Stimulated activated CD8-positive, alpha-beta memory T cell treated with anti-CD3 and anti-CD28 coated beads, Interleukin-4, amount 100 ng/mL, for 1 hour (primary cell): ENCODE measurements at places on chromosomes 6 and 20.

- DNase-seq: no peak
Measured at GRCh38 chr6:94570581-94570980, 1006.8 kb upstream of the MANEA start.

DNA sequence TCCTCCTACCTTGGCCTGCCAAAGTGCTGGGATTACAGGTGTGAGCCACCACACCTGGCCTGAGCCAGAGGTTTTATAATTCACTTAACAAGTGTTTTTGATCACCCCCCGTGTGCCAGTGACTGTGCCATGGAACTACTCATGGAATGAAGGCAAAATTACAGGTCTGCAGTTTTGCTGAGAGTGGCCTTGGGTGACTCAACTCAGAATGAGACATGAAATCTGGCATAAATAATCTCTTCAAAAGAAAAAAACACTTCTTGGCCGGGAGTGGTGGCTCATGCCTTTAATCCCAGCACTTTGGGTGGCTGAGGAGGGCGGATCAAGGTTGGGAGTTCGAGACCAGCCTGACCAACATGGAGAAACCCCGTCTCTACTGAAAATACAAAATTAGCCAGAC, 166.9 kb upstream of the SALL4 start:
- DNase-seq: no peak

- DNase-seq: no peak
Measured at GRCh38 chr20:60822699-60823607, 429.1 kb upstream of the CDH4 start.

- no peak for DNase-seq
Measured at GRCh38 chr6:47414423-47415167, 63.0 kb upstream of the CD2AP start.

DNA sequence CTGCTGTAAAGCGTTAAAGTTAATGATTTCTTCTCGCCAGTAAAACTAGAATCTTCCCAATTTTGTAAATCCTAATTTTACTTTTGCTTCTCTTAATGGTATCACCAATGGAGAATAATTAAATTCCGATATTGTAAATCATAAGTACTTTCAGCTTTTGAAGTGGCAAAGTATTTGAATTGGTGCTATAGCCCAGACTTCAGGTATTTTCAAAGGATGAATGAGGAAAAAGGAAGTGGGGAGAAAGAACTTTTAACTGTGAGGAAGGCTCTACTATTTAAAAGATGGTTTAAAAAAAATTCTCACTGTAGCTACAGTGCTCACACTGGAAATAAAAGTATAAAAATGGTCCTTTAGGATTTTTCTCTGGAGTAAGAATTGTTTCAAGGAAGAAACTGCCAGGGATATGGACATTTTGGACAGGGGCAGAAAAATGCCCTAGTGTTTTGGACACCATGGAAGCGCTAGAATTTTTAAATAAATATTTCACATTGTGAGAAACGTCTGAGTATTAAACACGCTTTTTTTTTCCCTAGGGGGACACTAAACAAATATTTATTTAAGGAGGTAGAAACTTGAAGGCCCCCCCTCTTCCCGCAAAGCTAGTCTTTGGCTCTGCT, 1.3 kb upstream of the TAB2 start:
- DNase-seq: no peak

DNA sequence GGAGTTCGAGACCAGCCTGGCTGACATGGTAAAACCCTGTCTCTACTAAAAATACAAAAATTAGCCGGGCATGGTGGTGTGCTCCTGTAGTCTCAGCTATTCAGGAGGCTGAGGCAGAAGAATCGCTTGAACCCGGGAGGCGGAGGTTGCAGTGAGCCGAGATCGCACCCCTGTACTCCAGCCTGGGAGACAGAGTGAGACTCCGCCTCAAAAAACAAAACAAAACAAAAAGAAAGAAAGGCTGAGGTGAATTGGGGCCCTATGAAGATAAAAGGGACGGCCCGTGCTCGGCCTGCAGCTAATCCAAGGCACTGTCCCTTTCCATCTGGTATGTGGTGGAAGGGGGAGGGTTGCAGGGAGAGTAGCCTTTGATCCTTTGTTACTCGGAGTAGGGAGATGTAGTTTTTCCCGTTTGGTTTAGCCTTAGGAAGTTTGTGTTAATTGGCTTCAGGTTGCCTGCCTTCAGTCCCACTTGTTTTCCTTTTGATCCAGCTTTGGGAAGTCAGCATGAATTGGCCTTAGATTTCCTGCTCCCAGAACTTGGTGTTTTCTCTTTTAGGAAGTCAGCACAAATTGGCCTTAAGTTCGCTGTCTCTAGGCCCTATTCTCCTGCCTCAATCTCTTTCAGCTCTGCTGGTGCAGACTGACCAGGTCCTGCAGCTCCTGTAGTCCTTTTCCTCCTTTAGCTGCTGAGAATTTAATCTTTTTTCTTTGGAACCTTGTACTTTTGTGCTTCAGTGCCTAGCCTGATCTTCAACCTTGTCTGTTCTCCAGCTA, 36.1 kb upstream of the PAQR8 start:
- no peak for DNase-seq

DNA sequence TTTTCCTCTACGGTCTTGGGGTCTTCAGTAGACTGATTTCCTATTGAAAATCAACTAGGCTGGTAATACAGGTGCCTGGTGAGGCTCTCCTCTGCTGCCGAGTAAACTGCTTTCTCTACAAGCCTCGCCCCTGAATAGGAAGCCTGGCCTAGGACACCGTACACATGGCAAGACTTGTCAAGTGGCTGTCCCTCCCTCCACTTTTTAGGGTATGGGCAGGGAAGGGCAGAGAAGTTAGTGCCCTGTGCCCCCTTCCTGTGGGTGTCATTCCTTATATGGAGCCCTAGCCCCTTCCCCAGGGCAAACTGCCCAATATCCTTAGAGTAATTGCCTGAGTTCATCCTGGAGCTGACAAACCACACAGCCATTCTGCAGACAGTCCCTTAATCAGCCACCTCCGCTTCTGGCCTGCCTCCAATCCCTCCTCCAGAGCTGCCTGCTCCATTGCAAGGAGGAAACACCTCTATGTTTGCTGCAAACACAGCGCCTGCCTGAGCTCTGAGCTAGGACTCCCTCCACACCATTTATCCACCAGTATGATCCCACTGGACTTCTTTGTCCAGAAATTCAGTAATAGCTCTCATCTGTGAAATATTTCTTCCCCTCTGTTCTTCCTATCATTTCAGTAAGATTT, 93.1 kb downstream of the CHD6 start:
- no peak for DNase-seq

DNA sequence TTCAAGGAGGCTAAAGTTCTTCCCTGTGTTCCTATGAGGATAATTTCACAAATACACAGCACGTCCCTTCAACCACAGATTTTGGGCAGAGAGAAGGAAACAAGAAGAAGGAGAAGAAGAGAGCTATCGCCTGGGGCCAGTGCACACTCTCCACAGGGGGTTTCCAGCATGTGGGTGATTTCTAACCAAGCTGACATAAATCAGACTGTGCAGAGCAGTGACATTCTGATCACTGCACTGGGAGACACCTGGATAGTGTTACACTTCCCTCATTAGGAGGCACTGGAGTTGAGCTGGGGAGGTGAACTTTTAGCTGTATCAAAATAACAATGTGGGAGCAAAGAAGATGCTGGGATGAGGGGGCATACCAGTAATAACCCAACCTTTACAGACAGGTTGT, 71.8 kb upstream of the CENPW start:
- no peak for DNase-seq

DNA sequence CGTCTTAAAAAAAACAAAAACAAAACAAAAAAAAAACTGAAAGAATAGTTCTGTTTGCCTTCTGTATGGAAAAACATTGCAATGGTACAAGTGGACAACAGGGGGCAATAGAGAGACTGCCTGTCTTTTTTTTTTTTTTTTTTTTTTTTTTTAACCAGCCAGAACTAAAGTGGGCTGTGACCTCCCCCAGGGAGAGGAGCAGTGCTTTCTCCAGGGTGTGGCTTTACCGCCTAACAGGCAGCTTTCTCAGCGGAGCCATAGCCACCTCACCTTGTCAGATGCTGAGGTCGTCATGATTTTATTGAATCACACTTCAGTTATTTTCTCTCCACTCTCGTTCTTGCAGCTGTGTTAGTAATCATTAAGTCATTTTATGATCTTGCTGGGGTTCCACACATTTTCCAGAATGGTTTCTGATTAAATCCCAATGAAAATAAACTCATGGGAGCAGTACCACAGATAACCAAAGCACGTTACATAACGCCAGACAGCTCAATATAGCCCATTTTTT, 78.4 kb downstream of the GMPR start:
- DNase-seq: no peak

DNA sequence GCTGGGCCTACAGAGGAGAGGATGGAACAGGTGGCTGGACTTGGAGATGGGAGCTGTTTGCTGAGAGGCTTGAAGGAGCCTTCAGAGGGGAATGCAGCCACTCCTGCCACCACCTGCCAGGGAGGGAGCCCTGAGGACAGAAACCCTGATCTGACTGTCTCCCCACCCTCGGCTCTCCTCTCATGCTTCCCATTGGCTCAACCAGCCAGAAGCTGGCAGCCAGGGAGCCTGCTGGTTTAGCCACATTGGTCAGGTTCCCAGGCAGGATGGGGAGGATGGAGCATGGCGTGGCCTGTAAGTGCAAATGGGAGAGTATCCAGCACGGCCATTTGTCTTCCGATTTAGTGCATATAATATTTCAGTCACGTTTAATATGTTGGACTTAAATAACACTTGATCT, 12.8 kb downstream of the TREM1 start:
- no peak for DNase-seq

GRCh38 chr6:30915591-30915946, 1.5 kb downstream of the VARS2 start:
- no peak for DNase-seq

DNA sequence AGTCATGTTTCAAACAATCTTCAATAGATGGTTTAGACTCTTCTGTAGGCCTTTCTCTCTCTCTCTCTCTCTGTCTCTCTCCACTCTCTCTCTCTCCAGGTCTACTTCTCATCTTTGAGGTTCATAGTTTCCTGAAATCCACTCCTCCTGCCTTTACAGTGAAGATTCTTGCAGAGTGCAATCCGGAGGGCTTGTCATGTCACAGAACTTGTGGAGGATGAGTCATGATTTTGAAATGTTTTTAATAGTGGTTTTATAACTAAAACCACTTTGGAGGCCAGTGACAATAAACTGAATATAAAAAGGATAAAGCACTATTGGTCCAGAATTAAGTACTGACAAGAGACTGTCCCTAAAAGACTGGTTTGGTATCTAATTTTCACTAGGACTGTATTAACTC, 156.3 kb downstream of the KIF6 start:
- no peak for DNase-seq

GRCh38 chr6:165939601-165940290, 227.9 kb downstream of the TBXT start:
- DNase-seq: no peak

DNA sequence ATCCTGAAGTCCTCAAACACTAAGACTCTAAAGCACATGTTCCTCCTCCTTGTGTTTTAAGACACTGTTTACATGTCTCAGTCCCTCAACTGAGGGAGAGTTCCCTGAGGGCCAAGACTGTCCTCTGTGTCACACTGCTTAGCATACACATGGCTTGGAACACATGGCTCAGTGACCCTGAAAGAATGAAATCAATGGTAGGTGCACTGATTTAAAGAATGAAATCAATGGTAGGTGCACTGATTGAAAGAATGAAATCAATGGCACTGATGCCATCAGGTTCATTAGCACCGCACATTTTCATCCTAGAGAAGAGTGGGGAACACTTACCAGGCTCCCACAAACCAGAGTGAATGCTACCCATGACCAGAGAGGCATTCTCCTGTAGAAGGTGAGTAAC, 9.8 kb downstream of the TOMM34 start:
- DNase-seq: no peak

DNA sequence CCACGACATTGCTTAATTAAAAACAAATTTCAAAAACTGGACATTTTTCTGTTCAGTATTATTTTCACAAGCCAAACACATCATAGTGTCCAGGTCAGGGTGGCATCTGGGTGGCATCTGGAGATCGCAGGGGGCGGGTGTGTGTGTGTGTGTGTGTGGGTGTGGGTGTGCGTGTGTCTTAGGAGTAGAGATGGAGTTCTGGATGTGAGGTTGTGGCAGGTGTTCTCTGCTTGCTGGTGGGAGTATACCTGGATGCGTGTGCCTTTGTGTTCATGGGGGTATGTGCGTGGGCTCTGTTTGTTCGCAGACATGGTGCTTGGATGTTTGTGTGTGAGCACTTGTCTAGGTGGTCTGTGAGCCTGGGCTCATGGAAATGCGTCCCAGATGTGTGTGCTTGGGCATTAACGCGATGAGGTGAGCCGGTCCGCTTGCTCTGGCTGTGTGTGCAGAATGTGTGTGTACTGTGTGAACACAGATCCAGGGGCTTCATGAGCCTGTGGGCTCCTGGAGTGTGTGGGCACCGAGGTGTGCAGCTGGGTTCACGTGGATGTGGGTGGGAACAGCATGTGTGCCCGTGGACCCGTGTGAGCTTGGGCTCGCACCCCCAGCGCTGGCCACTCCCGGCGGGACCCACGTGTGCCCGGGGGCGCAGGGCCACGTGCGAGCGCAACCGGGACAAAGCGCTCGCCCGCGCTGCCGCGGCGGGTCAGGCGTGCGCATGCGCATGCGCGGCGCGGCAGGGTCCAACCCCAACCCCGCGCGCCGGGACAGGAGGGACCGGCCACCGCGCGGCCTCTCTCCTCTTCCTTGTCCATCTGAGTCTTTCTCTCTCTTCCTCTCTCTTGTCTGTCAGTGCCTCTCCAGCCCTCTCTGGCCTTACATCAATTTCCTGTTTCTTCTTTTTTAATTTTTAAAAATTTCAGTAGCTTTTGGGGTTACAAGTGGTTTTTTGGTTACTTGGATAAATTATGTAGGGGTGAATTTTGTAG, 60.4 kb downstream of the SRC start:
- DNase-seq: no peak

GRCh38 chr20:50003253-50003656, 20.5 kb downstream of the SNAI1 start:
- DNase-seq: no peak

DNA sequence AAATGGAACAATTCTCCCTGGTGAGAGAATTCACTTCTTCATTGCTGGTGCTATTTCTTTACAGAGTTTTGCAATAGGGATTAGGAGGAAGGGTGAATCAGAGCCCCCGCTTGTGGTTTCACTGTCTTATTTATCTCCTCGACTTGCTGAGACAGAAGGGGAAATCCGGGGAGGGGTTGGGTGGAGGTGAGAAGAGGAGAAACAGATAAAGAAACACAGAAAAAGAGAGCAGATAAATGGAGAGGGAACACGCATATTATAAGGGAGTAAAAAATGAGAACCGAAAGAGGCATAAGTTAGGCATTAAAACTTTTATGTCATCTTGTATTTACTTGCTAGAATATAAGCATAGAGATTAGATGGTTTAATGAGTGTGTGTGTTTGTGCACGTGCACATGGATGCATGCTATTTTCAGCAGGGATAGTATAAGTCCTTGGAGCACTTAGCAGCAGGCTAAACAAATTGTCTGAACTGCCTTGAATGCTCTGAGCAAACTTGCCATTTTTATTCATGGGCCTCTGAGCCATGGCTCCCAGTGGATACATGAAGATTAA, 105.0 kb downstream of the OLIG3 start:
- DNase-seq: peak; percentile 33

- no peak for DNase-seq
Measured at GRCh38 chr6:81768150-81768942, 15.9 kb upstream of the TENT5A start.

- no peak for DNase-seq
Measured at GRCh38 chr6:28802417-28803336, 121.1 kb downstream of the TRIM27 start.

GRCh38 chr6:42361036-42361435, 90.7 kb downstream of the TRERF1 start:
- DNase-seq: no peak
